ENCODE measurements at places on chromosomes 6 and 20.

DNA sequence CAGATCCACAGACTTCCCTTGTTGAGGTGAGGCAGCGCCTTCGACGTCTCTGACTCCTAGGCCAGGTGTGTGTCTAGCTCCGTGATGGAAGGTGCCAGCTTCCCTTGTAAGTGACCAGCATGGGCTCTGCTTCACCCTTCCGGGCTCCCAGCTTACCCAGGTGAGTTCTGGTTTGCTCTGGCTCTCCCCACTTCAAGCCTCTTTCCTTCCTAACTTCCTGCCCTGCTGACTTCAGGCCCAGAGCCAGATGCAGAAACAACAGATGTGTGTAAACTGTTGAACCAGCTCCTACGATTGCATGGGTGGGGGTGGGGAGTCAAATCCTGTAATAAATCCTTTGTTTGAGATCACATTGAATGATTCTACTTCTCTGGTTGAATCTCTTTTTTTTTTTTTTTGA, 51.6 kb upstream of the BMP6 start:
- no peak for DNase-seq

DNA sequence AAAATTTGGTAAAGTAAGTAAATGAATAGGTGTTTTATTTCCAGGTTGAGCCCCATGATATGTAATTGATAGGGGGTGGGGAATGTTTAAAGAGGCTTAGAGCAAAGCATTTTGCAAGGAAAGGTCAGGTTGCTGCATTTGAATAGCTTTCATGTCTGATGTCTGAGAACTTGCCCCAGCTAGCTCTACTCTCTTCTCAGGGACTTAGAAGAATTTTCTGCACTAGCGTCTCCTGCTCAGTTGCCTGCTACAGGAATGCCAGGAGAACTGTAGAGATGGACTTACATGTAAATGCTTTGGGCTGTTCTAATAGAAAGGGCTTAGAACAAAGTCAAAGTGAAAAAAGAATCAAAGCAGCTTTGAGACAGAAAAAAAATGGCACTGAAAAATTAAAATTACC, 35.5 kb downstream of the TRMT6 start:
- no peak for DNase-seq

GRCh38 chr6:77456531-77457248, 6.6 kb downstream of the HTR1B start:
- DNase-seq, result no peak

DNA sequence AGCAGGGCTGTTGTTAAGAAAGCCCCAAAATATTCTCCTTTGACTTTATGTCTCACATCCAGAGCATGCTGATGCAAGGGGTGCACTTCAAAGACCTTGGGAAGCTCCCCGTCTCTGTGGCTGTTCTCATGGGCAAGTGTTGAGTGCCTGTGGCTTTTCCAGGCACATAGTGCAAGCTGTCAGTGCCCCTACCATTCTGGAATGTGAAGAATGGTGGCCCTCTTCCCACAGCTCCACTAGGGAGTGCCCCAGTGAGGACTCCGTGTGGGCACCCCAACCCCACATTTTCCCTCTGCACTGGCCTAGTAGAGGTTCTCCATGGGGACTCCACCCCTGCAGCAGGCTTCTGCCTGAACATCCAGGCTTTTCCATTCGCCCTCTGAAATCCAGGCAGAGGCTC, 673.7 kb downstream of the HTR1B start:
- no peak for DNase-seq

- no peak for DNase-seq
Measured at GRCh38 chr6:110083875-110084585, 95.4 kb downstream of the WASF1 start.

DNA sequence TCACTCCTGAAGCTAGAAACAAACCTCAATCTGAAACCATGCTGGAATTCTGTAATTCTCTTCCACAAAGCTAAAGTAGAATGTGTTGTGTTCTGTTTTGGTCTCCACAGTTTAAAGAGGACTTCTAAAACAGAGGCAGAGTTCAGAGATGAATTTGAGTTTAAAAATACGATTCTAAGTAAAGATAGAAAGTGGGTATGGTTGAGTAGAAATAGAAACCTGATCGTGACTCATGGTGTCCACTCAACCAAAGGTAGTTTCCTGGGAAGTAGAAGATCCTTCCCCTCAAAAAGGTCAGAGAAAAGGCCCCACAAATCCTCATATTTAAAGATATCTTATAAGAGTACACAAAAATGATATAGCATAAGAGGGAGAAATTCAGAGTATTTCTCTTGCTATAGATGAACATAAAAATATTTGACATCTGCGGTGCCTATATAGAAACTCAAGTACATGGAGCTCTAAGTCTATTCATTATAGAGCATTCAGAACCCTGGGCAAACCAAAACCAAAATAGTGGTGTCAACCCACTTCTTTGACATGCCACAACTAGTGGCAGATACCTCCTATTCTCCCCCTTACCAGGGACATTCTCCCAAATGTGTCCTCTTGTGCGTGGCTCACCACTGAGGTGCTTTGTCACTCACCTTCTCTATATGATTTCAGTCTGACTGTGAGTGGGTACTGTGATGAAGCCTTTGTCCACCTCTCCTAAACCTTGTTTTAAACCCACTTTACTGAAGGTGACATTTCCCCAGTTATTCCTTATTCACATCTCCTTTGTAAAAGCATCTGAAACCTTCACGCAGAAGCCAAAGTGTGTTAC, 84.5 kb downstream of the PLCB1 start:
- no peak for DNase-seq

- DNase-seq, result no peak
Measured at GRCh38 chr6:35476004-35476403, 7.8 kb downstream of the RPL10A start.

- no peak for DNase-seq
Measured at GRCh38 chr6:121032268-121033006, 301.8 kb downstream of the TBC1D32 start.

- no peak for DNase-seq
Measured at GRCh38 chr6:93943661-93944060, 524.3 kb upstream of the EPHA7 start.

GRCh38 chr6:89122625-89123024, 4.8 kb upstream of the SRSF12 start:
- DNase-seq, result no peak
